ENCODE measurements at places on chromosomes 2 and 18. TPM values are rescaled to one million over a fixed set of nuclear protein-coding genes. Genes with fewer than 3 reads are reported as not detected.

DNA sequence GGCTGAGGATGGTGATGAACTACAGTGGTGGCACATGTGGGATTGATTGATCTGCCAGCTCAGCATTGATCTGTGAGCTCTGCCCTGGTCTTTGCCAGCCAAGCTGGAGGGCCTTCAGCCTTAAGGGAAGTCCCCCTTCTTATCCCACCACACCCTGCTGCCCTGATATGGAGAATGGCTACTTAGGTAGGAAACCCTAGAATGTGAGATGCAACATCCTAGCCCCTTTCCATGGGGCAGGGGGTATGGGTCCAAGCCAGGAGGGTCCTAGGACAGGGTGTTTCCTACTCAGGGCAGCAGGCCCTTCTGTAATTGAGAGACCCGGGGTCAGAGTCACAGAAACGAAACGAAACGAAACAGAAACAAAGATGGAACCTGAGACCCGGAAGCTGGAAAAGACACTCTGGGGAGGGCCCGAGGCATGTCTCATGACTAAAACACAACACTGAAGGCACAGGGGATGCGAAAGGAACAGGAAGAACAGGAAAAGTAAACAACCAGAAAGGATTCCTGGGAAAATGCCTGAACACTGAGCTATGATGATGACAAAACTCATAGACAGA lies 16.9 kb upstream of the SULT1C2 start:
- DNase-seq = peak; percentile 18

DNA sequence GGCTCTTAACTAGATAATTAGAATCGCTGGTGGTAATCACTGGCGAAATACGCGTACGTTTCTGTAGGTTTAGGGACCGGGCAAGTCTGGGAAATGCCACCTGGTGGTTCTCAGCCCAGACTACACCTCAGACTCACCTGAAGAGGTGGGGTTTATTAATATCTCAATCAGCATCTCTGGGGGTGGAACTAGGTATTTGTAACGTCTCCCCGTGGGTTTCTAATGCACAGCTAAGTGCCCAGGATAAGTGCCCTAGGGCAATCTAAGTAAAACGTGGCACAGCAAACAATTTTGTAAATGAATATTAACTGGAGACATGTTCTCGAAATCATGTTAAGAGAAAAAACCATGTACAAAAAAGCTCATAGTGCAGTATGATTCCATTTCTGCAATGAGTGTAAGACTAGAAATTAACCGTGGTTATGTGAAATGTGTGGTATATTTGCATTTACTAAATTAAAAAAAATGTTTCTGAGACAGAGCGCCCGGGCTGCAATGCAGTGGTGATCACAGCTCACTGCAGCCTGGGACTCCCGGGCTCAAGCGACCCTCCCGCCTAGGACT lies 760 bp upstream of the CNOT11 start:
- peak; percentile 60 for DNase-seq

GRCh38 chr2:239226677-239227581 lies 173.9 kb downstream of the HDAC4 start:
- DNase-seq = no peak

DNA sequence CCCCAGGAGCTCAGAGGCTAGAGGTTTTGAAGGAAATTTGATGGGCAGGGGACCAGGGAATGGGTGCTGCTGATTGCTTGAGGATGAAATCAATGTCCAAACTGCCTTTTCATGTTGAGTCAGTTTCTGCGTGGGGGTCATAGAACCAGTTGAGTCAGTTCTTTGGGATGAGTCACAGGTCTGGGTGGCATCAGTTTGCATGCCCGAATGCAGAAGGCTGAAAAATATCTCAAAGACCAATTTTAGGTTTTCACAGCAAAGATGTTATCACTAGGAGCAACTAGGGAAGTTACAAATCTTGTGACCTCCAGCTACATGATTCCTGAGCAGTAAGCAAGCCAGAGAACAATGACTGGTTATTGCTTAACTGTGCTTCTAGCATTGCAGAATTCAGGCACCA lies 1135.1 kb upstream of the CRIM1 start:
- no peak for DNase-seq

- no peak for DNase-seq
Observed at GRCh38 chr2:239940861-239941570, 84.1 kb downstream of the NDUFA10 start.

DNA sequence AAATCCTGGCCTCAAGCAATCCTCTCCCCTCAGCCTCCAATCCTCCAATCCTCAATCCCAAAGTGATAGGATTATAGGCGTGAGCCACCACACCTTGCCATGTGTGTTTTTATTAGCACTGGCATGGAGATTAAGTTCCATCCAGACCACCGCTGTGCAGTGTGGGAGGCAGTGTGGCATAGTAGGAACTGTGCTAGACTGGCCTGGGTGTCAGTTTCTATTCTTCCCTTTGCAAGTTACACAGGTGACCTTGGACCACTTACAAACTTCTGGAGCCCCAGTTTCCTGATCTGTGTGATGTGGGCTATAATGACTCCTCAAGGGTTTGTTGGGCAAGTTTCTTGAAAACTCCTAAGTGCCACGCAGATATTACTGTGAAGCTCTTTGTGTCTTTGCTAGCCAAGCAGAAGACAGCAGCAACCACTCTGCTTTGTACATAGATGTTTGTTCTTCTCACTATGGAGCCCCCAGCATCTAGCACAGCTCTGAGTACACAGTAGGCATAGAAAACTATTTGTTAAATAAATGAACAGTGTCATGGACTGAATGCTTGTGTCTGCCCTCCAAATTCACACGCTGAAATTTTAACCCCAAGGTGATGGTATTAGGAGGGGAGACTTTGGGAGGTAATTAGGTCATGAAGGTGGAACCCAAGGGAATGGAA lies 93.0 kb downstream of the LBH start:
- no peak for DNase-seq

GRCh38 chr18:45456090-45457021 lies 158.9 kb upstream of the SLC14A2 start:
- DNase-seq = no peak

Gene LAMA3
- total RNA-seq = 17.5 TPM

Gene PRSS56
- not detected for total RNA-seq

Gene C2orf72
- 18.9 TPM for total RNA-seq

Gene TNFRSF11A
- total RNA-seq = 33.7 TPM
